Epithelial cell of umbilical artery (primary cell): ENCODE measurements at places on chromosomes 4 and X. TPM values are rescaled to one million over a fixed set of nuclear protein-coding genes. Genes with fewer than 3 reads are reported as not detected.

HDAC8 gene
- total RNA-seq: 30.9 and 37.2 TPM in 2 replicates

RBMX2 gene
- 16.9 and 19.5 TPM in 2 replicates for total RNA-seq

SEL1L3 gene
- total RNA-seq: 75.7 and 138 TPM in 2 replicates

PNMA3 gene
- total RNA-seq: not detected in 2 replicates

QRFPR gene
- not detected in 2 replicates for total RNA-seq

GAGE12J gene
- total RNA-seq: not detected in 2 replicates

SMIM9 gene
- total RNA-seq: not detected in 2 replicates

FAM9B gene
- total RNA-seq: not detected in 2 replicates

SYP gene
- under 0.01 and 0.15 TPM in 2 replicates for total RNA-seq

MAGEA3 gene
- total RNA-seq: not detected in 2 replicates

PDGFRA gene
- total RNA-seq: 1.6 and 5.6 TPM in 2 replicates

APEX2 gene
- 7.6 and 9.7 TPM in 2 replicates for total RNA-seq

MAMLD1 gene
- total RNA-seq: 0.32 and 0.91 TPM in 2 replicates

PARM1 gene
- not detected in 2 replicates for total RNA-seq

CT45A2 gene
- total RNA-seq: not detected in 2 replicates

IGSF1 gene
- not detected in 2 replicates for total RNA-seq

VCX2 gene
- total RNA-seq: not detected in 2 replicates

LIMCH1 gene
- 7.5 and 13.2 TPM in 2 replicates for total RNA-seq

ZMYM3 gene
- total RNA-seq: 7.6 and 10.7 TPM in 2 replicates

BDH2 gene
- total RNA-seq: 37.4 and 60.2 TPM in 2 replicates

RAB39B gene
- under 0.01 and 0.15 TPM in 2 replicates for total RNA-seq

TRIM75 gene
- not detected in 2 replicates for total RNA-seq

TLR6 gene
- total RNA-seq: 0.65 and 0.76 TPM in 2 replicates

CT45A10 gene
- not detected in 2 replicates for total RNA-seq

WWC2 gene
- 19.5 and 26.1 TPM in 2 replicates for total RNA-seq

MMRN1 gene
- 741 and 818 TPM in 2 replicates for total RNA-seq

CFP gene
- total RNA-seq: under 0.01 TPM in 2 replicates

ADH1B gene
- 0.65 and 1.2 TPM in 2 replicates for total RNA-seq

SPANXN3 gene
- not detected in 2 replicates for total RNA-seq

PASD1 gene
- total RNA-seq: not detected in 2 replicates

MAGEH1 gene
- total RNA-seq: 30.9 and 38.3 TPM in 2 replicates

KLF8 gene
- total RNA-seq: under 0.01 TPM in 1 of 2 replicates, not detected in the other

AMELX gene
- total RNA-seq: not detected in 2 replicates

SYTL5 gene
- total RNA-seq: under 0.01 TPM in 1 of 2 replicates, not detected in the other

BEX3 gene
- 319 and 348 TPM in 2 replicates for total RNA-seq

BTK gene
- total RNA-seq: 0.15 TPM in 1 of 2 replicates, not detected in the other

UGT2B15 gene
- not detected in 2 replicates for total RNA-seq

EPGN gene
- total RNA-seq: 0.32 and 0.61 TPM in 2 replicates

CXorf66 gene
- total RNA-seq: not detected in 2 replicates

CT47C1 gene
- total RNA-seq: not detected in 2 replicates

IL13RA2 gene
- 0.32 and 0.91 TPM in 2 replicates for total RNA-seq

CC2D2A gene
- 3.9 and 4.7 TPM in 2 replicates for total RNA-seq

GPRIN3 gene
- total RNA-seq: 1.8 and 8.8 TPM in 2 replicates

ADH7 gene
- not detected in 2 replicates for total RNA-seq

ZNF157 gene
- total RNA-seq: not detected in 2 replicates

NHSL2 gene
- 9.1 and 18.1 TPM in 2 replicates for total RNA-seq

MORF4L2 gene
- 883 and 909 TPM in 2 replicates for total RNA-seq

ENPEP gene
- total RNA-seq: 0.30 TPM in 1 of 2 replicates, not detected in the other

MAGED4B gene
- 19.5 and 22.2 TPM in 2 replicates for total RNA-seq

GSX2 gene
- not detected in 2 replicates for total RNA-seq

MSX1 gene
- 6.2 and 10.6 TPM in 2 replicates for total RNA-seq

PPP1R2C gene
- not detected in 2 replicates for total RNA-seq

SPIN4 gene
- total RNA-seq: 1.9 and 3.8 TPM in 2 replicates

MID1IP1 gene
- total RNA-seq: 19.8 and 33.1 TPM in 2 replicates

SOWAHB gene
- not detected in 2 replicates for total RNA-seq

SPON2 gene
- 2.6 and 19.9 TPM in 2 replicates for total RNA-seq

SSX4B gene
- not detected in 2 replicates for total RNA-seq
